ENCODE measurements at places on chromosomes 4 and X.

DNA sequence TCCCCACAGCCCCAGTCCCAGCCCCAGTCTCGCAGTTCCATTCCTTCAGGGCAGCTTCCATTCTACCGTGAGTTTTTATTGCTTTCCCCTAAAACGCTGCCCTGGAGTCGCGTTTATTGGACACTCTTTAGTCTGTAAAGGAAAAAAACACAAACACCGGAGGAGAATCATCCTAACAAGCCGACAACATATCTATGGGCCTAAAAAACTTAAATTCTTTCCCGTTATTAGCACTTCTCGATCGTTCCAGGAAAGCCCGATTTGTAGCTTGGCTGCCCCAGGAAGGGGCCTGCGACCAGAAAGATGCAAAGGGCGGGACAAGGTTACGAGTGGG is 178.5 kb downstream of the CBR4 start:
- DNase-seq = no peak

DNA sequence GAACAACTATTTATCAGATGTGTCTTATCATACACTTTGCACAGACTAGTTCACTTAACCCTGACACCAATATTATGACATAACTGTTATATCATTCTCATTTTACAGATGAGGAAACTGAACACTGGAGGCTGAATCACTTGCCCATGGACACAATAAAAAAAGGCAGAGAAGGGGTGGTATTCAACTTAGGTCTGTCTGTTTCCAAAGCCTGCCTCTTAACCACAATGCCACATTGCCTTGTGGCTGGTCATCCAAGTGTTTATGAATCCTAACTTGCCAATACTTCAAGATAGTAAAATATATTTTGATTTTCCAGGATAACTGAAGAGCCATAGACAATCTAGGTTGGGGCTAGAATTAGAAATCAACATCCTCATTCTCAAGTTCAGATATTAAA is 327.8 kb downstream of the NR3C2 start:
- DNase-seq = no peak

DNA sequence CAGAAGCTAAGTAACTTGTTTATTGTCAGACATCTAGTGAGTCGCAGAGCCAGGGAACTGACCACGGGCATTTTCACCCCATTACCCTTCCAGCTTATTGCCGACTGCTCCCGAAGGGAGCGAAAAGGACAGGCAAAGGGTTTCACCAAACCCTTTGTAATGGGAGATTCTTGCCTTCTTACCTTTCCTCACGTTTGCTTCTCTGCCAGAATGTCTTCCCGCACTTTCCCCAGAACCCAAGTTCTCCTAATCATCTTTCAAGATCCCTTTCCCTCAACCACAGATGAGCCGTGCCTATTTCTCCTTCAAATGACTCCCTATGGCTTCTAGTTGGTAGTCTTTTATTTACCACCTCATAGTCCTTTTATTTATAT is 520 bp upstream of the SRP72 start:
- DNase-seq = no peak

GRCh38 chr4:26812049-26812714 is 48.5 kb upstream of the STIM2 start:
- no peak for DNase-seq

- DNase-seq = peak; percentile 67
These were observed 882 bp upstream of the CXCR3 start for GRCh38 chrX:71619193-71619592.

- no peak for DNase-seq
These were observed 39.6 kb downstream of the RFC1 start for GRCh38 chr4:39326468-39326977.

DNA sequence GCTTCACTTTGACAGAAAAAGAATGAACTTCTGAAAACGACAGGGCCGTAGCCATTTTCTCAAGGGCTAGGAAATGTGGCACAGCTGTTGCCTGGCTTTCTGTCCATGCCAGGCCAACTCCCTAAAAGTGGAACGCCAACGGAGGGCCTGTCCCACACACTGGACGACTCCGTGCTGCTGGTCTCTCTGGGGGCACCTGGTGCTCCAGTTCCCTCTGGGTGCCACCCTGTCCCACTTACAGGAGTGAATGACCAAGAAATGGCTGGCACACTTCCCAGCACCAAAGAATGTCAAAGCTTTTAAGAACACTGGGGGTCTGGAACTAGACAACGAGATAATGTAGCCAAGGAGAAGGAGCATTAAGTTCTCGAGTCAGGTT is 40.9 kb downstream of the GATB start:
- no peak for DNase-seq

DNA sequence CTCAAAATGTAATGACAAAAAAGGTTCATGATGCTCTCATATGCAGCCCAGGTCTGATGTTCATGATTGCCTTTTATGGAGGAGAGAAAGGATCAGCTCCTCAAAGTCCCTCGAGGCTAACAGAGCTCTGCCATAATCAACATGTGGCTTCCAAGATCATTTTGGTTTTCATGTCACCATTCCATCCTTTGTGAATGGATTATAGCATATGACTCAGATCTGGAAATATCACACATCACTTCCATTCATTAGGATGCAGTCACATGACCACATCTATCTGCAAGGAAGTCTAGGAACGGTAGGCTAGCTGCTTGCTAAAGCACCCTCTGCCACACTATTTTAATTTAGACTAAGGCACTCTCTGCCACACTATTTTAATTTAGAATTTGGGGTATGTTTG is 77.6 kb downstream of the COX18 start:
- no peak for DNase-seq

DNA sequence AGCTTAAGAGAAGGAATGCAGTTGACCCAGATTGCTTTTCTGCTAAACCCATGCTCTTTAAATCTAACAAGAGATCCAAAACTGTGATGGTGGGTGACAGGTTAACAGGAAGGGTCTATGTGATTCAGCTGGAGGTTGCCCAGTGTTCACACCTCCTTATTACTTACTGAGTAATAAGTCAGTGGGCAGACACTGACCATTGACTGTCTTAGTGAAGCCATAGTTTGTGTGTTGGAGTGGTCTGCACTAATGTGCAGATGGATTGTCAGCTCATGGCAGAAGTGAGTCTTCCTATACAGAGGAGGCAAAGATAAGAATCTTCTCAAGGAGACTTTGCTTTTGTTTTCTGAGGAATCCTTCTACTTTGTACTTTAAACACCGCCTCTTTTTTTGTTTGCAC is 15.2 kb upstream of the RUFY3 start:
- no peak for DNase-seq
